ENCODE measurements at places on chromosomes 4 and X.

- no peak for DNase-seq
- no peak overlapping the region for H3K27ac ChIP-seq
- H3K4me1 ChIP-seq = no peaks in the 10 kb centered on the region
- no peak overlapping the region for H3K4me3 ChIP-seq
- H3K36me3 ChIP-seq = no peaks in the 10 kb centered on the region
Observed at GRCh38 chr4:121278811-121279368, 101.9 kb downstream of the QRFPR start.

DNA sequence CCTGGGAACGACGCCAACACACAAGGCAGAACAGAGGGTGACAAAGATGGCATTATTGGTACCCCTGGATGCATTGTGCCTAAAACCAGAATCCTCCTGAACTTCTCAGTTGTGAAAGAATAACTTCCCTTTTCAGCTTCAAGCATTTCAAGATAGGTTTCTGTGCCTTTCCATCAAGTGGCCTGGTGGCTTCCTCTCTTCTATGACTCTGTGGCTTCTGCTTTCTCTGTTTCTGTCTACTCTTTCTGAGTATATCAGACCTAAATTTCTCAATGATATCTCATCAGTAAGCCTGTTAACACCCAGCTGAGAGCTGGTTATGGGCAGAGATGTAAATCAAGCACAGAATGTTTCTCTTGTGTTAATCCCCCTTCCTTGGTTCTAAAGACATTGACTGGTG is 21.4 kb upstream of the FAM9B start:
- H3K27me3 ChIP-seq = no peaks in the 10 kb centered on the region
- no peak overlapping the region for H3K27ac ChIP-seq
- no peak overlapping the region for H3K4me3 ChIP-seq
- H3K4me1 ChIP-seq = no peaks in the 10 kb centered on the region

DNA sequence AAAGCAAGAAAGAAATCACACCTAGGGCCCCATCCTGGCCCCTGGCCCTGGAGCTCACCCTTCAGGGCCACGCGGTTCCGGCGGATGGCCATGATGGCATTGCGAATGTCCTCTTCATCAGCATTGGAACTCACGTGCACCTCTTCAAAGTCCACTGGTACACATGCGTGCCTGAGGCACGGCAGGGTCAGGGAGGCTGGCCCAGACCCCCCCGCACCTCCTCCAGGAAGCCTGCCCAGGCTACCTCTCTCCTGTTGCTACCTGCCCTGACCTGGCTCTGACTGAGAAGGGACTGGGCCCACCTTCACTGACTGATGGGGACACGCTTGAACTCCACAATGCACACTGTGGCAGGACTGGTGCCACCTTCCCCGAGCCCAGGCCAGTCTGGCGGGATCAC is 4.5 kb downstream of the IDH3G start:
- H3K4me1 ChIP-seq = no peaks in the 10 kb centered on the region
- no peak overlapping the region for H3K27ac ChIP-seq
- no peak overlapping the region for H3K4me3 ChIP-seq
- no peaks in the 10 kb centered on the region for H3K36me3 ChIP-seq

GRCh38 chr4:14906805-14907204 is 95.5 kb upstream of the CPEB2 start:
- no peaks in the 10 kb centered on the region for H3K4me1 ChIP-seq
- no peak overlapping the region for H3K27ac ChIP-seq
- H3K36me3 ChIP-seq = no peaks in the 10 kb centered on the region

GRCh38 chrX:140817943-140818342 is 108.4 kb downstream of the LINC00632 start:
- H3K4me1 ChIP-seq = no peaks in the 10 kb centered on the region
- no peaks in the 10 kb centered on the region for H3K27me3 ChIP-seq
- H3K27ac ChIP-seq = no peak overlapping the region

DNA sequence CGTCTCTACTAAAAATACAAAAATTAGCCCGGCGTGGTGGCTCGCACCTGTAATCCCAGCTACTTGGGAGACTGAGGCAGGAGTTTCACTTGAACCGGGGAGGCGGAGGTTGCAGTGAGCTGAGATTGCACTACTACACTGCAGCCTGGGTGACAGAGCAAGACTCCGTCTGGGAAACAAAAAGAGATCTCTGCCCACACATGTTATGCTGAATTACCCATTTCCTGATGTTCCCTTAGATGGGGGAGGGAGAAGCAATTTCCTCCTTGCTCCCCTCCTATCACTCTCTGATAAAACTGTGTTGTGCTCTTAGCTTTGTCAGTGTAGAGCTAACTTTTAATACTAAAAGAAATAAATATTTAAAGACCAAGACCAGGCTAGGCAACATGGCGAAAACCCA is 102.5 kb downstream of the LARP7 start:
- H3K4me1 ChIP-seq = no peaks in the 10 kb centered on the region
- no peaks in the 10 kb centered on the region for H3K36me3 ChIP-seq
- no peaks in the 10 kb centered on the region for H3K27me3 ChIP-seq
- no peak overlapping the region for H3K27ac ChIP-seq
- no peak overlapping the region for H3K4me3 ChIP-seq
- DNase-seq = no peak

DNA sequence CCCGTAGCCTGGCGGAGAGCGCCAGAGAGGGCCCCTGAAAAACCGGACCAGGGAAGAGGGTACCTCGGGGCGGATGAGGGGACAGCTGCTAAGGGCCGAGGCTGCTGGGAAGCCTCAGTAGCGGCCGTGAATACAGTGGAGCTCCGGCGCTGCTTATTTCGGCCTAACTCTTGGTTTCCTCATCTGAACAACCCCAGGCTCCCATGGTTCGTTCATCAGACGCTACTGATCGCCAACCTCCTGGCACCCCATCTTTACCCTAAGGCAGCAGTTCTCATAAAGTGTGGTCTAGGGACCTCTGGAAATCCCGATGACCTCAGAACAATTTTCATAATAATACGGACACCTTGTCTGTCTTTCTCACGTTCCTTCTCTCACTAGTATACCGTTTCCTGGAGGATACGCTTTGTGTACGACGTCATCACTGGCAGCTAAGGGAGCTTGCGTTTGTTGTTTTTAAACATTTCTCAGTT is 645 bp upstream of the RAB28 start:
- H3K27ac ChIP-seq = peak overlapping the region; percentile 98
- H3K27me3 ChIP-seq = no peaks in the 10 kb centered on the region
- no peak for DNase-seq
- H3K4me1 ChIP-seq = peaks cover 41% of the 10 kb centered on the region
- peak overlapping the region; percentile 94 for H3K4me3 ChIP-seq

- H3K27me3 ChIP-seq = no peaks in the 10 kb centered on the region
- H3K4me1 ChIP-seq = peaks cover 6% of the 10 kb centered on the region
- H3K27ac ChIP-seq = no peak overlapping the region
- no peaks in the 10 kb centered on the region for H3K36me3 ChIP-seq
Observed at GRCh38 chr4:33184657-33185290, 2464.6 kb downstream of the PCDH7 start.

- DNase-seq = peak; percentile 13
- H3K27ac ChIP-seq = no peak overlapping the region
- no peaks in the 10 kb centered on the region for H3K27me3 ChIP-seq
- H3K36me3 ChIP-seq = no peaks in the 10 kb centered on the region
- H3K4me3 ChIP-seq = no peak overlapping the region
Observed at GRCh38 chr4:165461159-165461821, 82.5 kb downstream of the CPE start.

- peak overlapping the region; percentile 71 for H3K4me3 ChIP-seq
- no peak overlapping the region for H3K27ac ChIP-seq
- H3K4me1 ChIP-seq = peaks cover 25% of the 10 kb centered on the region
Observed at GRCh38 chr4:987624-988513, 1.0 kb downstream of the IDUA start.

- no peak for DNase-seq
- H3K27ac ChIP-seq = no peak overlapping the region
- H3K4me1 ChIP-seq = no peaks in the 10 kb centered on the region
- no peak overlapping the region for H3K4me3 ChIP-seq
- peaks cover 9% of the 10 kb centered on the region for H3K36me3 ChIP-seq
Observed at GRCh38 chr4:120761070-120761469, 161.5 kb downstream of the PRDM5 start.

- H3K4me1 ChIP-seq = no peaks in the 10 kb centered on the region
- H3K27me3 ChIP-seq = no peaks in the 10 kb centered on the region
- no peak for DNase-seq
- no peaks in the 10 kb centered on the region for H3K36me3 ChIP-seq
- no peak overlapping the region for H3K4me3 ChIP-seq
Observed at GRCh38 chr4:8488791-8489369, 48.3 kb downstream of the TRMT44 start.

- no peak overlapping the region for H3K4me3 ChIP-seq
- no peaks in the 10 kb centered on the region for H3K27me3 ChIP-seq
- no peak overlapping the region for H3K27ac ChIP-seq
Observed at GRCh38 chrX:130393451-130394074, 8.1 kb upstream of the GPR119 start.

DNA sequence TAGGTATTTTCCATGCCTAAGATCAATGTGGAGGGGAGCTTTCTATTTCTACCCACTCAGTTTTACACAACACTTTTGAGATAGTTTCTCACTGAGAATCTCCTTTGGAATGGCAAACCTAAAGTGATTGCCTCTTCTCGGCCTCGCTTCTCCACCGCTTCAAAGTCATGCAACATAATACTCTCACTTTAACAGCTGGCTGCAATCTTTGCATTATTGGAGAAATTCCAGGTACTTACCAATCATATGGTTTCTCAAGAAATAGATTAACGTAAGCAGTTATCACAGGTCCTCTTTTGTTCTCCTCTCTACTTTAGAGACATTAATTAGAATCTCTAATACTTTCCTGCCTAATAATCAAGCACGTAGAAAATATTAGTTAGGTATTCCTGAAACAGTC is 3.7 kb upstream of the IL13RA2 start:
- no peak for DNase-seq
- no peak overlapping the region for H3K4me3 ChIP-seq
- no peaks in the 10 kb centered on the region for H3K27me3 ChIP-seq
- H3K36me3 ChIP-seq = no peaks in the 10 kb centered on the region
- no peaks in the 10 kb centered on the region for H3K4me1 ChIP-seq

DNA sequence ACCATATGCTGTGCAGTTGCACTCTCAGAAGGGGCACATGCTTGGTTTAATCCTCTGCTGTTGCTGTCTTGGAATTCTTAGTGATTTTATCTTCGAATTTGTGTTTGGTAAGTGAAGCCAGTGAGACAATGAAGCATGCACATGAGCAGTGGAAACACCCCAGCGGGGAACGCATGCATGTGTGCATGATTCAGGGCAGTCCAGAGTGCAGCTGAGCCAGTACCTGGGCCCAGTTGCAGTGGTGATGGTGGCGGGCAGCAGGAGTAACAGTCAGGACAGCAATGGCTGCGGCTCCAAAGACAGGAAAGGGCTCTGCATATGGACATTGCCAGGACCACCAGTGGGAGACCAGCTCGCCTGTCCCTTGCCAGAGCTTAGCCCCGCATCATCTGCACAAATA is 14.3 kb upstream of the TMEM165 start:
- no peak for DNase-seq
- no peak overlapping the region for H3K4me3 ChIP-seq
- no peaks in the 10 kb centered on the region for H3K4me1 ChIP-seq
- peaks cover 4% of the 10 kb centered on the region for H3K36me3 ChIP-seq

DNA sequence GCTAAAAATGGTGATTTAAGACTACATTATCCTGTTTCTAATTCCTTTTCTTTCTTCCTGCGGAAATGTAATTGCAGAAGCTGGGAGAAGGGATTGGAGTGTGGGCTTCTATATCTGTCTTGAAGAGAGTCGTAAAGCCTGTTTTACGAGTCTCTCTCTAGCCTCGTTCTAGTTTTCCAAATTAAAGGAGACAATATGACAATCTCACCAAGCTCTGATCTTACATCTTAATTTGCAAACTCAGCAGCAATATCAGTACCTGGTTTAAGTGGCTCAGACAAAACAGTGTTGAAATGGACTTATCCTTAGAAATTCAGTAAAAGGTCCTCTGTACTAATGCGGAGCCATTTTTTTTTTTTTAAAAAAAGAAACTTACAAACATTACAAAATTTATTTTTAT is 349.5 kb upstream of the HAND2 start:
- peaks cover 16% of the 10 kb centered on the region for H3K4me1 ChIP-seq
- H3K27ac ChIP-seq = peak overlapping the region; percentile 77
- no peak overlapping the region for H3K4me3 ChIP-seq

DNA sequence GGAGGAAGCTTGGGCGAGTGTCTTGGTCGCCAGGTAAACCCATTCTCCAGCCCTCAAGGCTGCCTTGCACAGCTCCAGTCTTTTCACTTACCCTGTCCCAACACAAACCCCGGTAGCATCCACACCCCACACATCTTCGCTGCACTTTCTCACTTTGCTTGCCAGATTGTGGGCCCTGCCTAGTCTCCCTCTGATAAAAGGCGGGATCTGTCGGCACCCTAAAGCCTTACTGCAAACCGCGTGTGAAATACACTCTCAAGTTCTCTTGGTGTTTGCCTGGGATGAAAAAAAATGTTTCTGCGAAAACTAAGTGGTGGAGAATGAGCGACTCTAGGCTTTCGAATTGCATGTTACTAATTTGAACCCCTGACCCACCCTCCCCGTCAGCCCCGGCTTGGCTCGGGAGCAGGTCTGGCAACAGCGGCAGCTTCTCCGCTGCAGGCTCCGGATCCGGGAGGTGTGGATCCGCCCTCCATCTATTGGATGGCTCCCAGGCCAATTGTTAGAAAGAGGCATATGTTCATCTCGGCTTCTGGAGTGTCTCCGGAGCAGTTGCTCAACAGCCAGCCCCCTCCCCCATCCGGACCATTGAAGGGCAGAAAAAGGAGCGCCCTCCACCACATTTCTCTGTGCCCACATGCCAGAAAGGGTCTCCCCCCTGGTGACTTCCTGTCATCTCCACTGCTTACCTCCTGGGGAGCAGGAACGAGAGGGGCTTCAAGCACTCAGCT is 3.0 kb upstream of the CITED1 start:
- no peak overlapping the region for H3K27ac ChIP-seq
- DNase-seq = peak; percentile 63
- no peak overlapping the region for H3K4me3 ChIP-seq
- H3K4me1 ChIP-seq = peaks cover 12% of the 10 kb centered on the region
- peaks cover 84% of the 10 kb centered on the region for H3K27me3 ChIP-seq

DNA sequence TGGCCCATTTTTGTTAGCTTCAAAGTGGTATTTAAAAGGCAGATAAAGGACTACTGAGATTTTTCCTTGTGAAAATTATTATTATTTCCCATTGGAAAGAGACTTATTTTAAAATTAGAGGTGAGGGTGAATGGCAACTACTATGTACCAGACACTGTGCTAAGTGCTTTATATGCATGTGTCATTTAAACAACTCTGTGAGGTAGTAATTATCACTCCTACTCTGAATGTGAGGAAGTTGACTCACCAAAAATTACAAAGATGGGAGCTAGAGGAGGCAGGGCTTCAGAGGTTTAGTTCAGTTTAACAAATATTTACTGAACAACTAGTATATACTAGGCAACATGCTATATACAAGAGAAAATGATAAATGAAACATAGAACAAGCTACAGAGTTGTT is 78.2 kb downstream of the MSL3 start:
- no peak for DNase-seq
- no peaks in the 10 kb centered on the region for H3K27me3 ChIP-seq
- H3K27ac ChIP-seq = no peak overlapping the region
- no peaks in the 10 kb centered on the region for H3K4me1 ChIP-seq
- no peak overlapping the region for H3K4me3 ChIP-seq
- H3K36me3 ChIP-seq = no peaks in the 10 kb centered on the region

GRCh38 chr4:77177199-77177598 is 20.2 kb downstream of the CCNG2 start:
- no peak for DNase-seq
- no peaks in the 10 kb centered on the region for H3K36me3 ChIP-seq
- no peak overlapping the region for H3K27ac ChIP-seq
- no peaks in the 10 kb centered on the region for H3K27me3 ChIP-seq
- no peaks in the 10 kb centered on the region for H3K4me1 ChIP-seq

Measured in tibial nerve (tissue), 4 donors.